ENCODE measurements at places on chromosomes 3 and 15.

GRCh38 chr3:178389258-178389657 is 147.0 kb upstream of the KCNMB2 start:
- no peak for DNase-seq

- DNase-seq, result no peak
These were observed 190.5 kb upstream of the NECTIN3 start for GRCh38 chr3:110881069-110881468.

GRCh38 chr3:23704298-23704697 is 101.5 kb upstream of the UBE2E1 start:
- DNase-seq, result no peak

DNA sequence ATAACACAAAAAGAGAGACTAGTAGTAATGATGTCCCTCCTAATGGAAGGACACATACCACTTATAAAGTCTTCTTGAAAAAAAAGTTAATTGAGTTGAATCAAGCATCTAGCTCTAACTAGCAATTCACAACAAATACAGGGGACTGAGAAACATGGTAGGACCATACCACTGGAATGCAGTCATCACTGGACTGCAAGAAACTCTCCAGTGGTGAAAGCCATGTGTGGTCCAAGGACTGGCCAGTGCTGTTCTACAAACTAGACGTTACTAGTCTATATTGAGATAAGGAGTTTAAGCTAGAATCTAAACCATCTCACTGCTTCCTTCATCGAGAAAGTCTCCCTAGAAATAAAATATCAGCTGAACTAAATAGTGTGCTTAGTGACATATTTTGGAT is 16.7 kb downstream of the FBN1 start:
- no peak for DNase-seq

DNA sequence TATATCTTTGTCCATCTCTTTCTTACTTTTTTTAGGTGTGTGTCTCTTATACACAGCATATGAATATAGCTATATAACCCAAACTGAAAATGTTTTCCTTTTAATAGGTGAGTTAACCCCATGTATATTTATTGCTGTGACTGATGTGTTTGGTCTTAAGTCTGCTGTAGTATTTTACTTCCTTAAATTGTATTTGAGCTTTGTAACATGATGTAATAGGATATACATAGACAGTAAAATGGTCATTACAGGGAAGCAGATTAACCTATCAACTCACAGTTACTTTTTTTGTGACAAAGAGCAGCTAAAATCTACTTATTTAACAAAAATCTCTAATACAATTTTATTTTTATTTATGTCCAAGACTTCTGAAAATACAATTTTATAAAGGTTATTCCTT is 51.8 kb upstream of the CDAN1 start:
- DNase-seq, result no peak

GRCh38 chr3:140545197-140545596 is 132.7 kb upstream of the TRIM42 start:
- no peak for DNase-seq

GRCh38 chr15:78338781-78339180 is 1.4 kb upstream of the CRABP1 start:
- DNase-seq, result no peak

GRCh38 chr3:148750296-148750695 is 52.6 kb downstream of the AGTR1 start:
- no peak for DNase-seq

DNA sequence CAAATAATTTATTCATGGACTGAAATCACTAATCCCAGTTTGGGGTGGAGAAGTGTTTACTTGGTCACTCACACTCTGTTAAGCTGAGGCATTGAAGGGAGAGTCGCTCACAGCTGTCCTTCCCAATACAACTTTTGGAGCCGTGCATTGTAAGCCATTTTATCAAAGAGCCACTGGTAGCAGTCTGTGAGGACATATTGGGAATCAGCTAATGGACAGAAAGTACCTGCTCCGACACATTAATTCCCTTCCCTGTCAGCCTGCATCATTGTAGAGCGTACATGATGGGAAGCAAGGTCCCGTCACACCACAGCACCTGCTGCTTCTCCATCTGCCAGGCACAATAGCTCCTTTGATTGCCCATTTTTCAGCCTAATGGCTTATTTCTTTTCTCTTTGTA is 643.2 kb downstream of the SQOR start:
- DNase-seq, result no peak

DNA sequence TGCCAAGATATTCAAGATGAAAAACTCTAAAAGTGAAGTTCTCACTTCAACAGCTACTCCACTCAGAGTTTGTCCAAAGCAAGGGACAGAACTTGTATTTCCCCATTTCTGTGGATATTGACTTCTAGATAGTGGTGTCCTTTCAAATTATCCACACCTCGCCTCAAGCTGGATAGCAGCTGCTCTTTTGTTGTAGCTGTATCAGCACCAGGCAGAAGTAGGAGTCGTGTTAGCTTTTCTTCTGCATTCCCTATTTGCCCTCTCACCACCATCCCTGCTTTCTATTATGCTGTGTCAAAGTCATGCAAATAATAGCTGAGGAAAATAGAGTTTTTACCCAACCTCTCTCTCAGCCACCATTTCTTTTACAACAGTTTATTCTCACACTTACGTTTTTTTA is 303.8 kb downstream of the EPHA3 start:
- DNase-seq, result no peak

- DNase-seq, result no peak
These were observed 46.2 kb upstream of the TEX55 start for GRCh38 chr3:119099785-119100184.

DNA sequence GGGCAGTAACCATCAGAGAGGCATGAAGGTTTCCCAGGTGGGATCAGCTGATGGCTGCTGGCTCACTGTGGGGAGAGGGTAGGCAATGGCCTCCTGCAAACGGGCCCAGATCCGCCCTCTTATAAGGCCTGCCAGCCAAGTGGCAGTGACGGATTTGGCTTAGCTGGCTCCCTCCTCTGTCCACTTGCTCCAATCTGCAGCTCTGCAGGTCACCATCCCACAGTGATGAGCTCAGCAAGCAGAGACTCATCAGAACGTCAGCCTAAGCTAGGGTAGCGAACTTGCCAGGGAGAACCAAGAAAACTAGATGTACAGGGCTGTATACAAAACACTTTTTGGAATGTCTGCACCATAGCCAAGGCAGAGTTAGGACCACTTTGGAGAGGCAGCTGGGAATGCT is 62.8 kb upstream of the DCLK3 start:
- no peak for DNase-seq

DNA sequence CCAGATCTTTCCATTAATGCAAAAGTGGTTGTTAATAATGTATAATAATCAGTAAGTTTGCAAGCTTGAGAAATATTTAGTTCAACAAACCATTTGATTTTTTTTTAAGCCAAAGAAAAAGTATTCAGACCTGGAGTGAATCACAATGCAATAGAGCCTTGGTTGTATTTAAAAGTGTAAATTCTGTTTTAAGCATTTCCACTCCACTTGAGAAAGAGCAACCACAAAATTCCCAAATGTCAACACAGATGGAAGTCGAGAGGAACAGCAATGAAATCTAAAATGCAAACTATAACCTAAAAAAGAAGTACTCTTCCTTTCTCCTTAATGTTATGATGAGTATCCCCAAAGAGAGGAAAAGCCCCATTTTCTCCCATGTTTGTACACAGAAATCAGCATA is 20.2 kb downstream of the GBE1 start:
- DNase-seq, result no peak

GRCh38 chr15:71003319-71003718 is 110.7 kb downstream of the LRRC49 start:
- no peak for DNase-seq

DNA sequence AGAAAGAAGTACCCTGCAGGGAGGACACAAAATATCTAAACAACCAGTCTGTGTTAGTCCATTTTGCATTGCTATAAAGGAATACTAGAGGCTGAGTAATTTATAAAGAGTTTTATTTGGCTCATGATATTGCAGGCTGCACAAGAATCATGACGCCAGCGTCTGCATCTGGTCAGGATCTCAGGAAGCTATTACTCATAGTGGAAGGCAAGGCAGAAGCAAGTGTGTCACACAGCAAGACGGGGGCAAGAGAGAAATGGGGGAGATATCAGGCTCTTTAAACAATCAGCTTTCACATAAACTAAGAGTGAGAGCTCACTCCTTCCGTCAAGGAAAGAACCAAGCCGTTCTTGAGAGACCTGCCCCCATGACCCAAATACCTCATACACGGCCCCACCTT is 614.8 kb downstream of the ZIC1 start:
- peak; percentile 44 for DNase-seq

DNA sequence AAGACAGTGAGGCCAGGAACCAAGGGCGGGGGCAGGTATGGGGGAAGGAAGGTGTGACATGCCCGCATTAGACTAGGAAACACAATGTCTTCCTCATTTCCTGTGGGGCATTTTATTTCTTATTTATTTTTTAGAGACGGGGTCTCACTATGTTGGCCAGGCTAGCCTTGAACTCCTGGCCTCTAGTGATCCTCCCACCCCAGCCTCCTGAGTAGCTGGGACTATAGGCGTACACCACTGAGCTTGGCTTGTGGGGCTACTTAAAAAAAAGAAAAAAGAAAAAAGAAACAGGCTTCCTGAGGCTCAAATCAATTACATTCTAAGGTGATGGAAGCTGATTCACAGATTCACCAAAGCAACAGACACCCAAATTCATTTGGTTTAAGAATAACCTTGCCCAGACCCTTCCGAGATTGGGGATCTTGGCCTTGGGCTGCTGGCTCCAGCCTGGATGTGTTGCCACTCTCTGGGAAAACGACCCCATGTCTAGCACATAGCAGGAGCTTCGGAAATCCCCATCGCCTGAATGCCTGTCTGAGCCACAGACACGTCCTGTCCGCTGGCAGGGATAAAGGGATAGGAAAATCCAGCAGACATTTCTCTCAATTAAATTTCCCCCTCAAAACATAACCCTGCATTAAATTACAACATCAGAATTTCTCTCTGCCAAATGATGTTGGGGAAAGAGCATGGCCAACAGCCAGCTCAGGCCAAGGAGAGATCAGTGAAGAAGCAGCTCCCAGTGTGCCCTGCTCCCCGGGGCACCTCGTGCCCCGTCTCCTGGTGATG is 13.0 kb downstream of the CPN2 start:
- DNase-seq, result no peak

- DNase-seq, result no peak
These were observed 31.8 kb upstream of the LRIG1 start for GRCh38 chr3:66532613-66533012.

DNA sequence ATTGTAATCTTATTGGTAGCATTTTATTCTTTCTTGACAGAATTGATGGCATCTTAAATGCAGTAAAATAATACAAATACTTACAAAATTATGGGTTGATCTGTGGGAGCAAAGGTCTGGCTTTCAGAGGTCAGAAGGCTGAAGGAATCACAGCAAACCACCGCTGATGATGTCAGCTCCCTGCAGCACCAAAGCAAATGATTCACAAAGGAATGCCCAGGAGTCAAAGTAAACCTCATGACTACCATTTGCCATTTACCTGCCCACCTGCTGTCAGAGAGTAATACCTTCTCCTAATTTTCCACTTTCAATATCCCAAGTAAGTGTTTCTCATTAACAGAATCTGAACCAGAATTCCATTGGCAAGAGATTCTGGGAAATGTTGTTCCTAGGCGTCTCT is 46.1 kb downstream of the CPA3 start:
- DNase-seq, result no peak

- no peak for DNase-seq
These were observed 632 bp upstream of the COPS2 start for GRCh38 chr15:49155834-49156627.

- DNase-seq, result peak; percentile 14
These were observed at the start of gene MINAR1 for GRCh38 chr15:79431636-79432344. MINAR1 (plus strand) TSS chr15:79432336; CDS start chr15:79456148, 23,812 bp downstream.

- no peak for DNase-seq
These were observed 179.6 kb downstream of the NSMCE3 start for GRCh38 chr15:29089731-29090616.

GRCh38 chr3:191775451-191776233 is 314.7 kb downstream of the PYDC2 start:
- no peak for DNase-seq

GRCh38 chr3:172210355-172210754 is 171.0 kb downstream of the FNDC3B start:
- no peak for DNase-seq

DNA sequence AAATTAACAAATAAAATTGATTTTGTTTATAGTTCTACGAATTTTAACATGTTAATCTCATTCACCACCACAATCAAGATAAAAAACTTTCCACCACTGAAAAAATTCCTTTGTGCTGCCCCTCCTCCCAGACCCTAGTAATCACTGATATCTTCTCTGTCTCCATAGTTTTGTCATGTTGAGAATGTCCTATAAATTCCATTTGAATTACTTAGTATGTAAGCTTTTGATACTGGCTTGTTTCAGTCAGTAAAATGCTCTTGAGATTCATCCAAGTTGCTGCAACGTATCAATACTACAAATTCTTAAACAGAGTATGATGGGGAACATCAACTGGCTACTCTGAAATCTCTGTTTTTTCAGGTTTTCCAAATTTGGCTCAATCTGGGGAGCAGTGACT is 129.6 kb downstream of the CTNNB1 start:
- DNase-seq, result peak; percentile 33

DNA sequence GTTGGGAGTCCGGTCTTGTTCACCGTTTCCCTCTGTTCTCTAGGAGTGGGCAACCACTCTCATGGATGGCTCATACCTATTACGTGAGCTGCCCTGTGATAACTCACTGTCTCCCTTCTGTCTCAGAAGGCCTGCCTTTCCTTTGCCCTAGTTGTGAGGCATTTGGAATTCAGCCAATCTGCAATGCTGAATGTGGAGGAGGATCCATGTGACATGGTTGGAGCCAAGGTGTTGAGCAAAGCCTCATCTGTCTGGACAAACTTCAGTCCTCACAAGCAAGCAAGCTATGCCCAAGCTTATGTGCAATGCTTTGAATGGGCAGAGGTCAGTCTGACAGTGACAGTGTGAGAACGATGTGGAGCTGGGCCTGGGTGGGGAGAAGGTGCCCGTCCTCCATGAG is 37.8 kb upstream of the ATP10A start:
- no peak for DNase-seq

GRCh38 chr3:188241072-188241471 is 87.1 kb downstream of the LPP start:
- no peak for DNase-seq

- DNase-seq, result peak; percentile 11
These were observed 59.2 kb downstream of the CADPS start for GRCh38 chr3:62815981-62816380.

- DNase-seq, result no peak
These were observed 337.8 kb upstream of the ROPN1 start for GRCh38 chr3:124329723-124330122.

GRCh38 chr15:38618242-38618955 is 53.8 kb upstream of the RASGRP1 start:
- no peak for DNase-seq
